ENCODE measurements at places on chromosomes 11 and 22.

GRCh38 chr22:42366806-42367581, 65.2 kb downstream of the NFAM1 start:
- no peak for DNase-seq

GRCh38 chr11:73198677-73199076, 19.4 kb upstream of the P2RY2 start:
- peak; percentile 84 for DNase-seq

- no peak for DNase-seq
These were observed 921 bp downstream of the C1QTNF5 start for GRCh38 chr11:119339589-119340334.

DNA sequence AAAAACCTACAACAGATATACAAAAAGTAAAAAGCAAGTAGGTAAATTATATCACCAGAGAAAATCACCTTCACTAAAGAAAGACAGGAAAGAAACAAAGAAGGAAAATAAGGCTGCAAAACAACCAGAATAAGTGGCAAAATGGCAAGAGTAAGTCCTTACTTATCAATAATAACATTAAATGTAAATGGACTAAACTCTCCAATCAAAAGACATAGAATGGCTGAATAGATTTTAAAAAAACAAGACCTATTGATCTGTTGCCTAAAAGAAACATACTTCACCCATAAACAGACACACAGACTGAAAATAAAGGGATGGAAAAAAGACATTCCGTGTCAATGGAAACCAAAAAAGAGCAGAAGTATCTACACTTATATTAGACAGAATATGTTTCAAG, 695.7 kb upstream of the FAT3 start:
- DNase-seq = no peak

- no peak for DNase-seq
These were observed 1359.3 kb downstream of the LRRC4C start for GRCh38 chr11:40100162-40100553.

GRCh38 chr11:36421546-36422155, 88.4 kb downstream of the TRAF6 start:
- DNase-seq = no peak

- DNase-seq = no peak
These were observed 170.3 kb downstream of the ARHGAP42 start for GRCh38 chr11:100857236-100858005.

DNA sequence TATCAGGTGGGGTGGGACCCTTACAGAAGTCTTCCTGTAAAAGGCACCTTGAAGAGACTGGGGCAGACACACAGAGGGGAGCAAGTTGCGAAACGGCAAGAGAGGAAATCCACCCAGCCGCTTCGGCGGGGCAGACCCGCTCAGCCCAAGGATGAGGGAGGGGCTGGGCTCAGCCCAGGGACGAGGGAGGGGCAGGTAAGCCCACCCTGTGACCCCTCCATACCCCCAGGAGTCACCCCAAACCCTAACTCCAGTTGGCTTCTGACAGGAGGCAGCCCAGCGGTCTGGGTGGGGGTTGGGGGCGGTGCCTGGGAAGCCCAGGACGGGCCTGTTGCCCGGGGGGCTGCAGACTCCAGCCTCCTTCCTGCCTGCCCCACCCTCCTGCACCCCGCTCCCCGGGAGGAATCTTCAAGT, 965 bp downstream of the OSBPL5 start:
- no peak for DNase-seq

DNA sequence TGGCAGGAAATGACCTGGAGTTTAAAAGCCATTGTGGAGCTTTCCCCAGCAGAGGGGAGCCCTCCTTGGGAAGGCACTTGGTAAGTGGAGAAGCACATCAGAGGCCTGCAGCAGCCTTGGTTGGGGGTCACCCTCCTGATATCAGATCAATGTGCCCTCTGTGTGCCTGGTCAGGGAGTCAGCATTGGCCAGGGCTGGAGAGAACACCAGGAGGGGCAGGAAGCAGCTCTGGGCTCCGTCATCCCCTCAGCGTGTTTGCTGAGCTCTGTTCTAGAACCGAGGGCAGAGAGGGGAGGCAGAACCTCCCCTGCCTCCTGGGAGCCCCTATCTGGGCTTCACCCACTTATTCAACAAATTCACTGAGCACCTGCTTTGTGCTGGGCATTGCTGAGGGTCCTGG, 846.0 kb downstream of the TBC1D22A start:
- DNase-seq = no peak

DNA sequence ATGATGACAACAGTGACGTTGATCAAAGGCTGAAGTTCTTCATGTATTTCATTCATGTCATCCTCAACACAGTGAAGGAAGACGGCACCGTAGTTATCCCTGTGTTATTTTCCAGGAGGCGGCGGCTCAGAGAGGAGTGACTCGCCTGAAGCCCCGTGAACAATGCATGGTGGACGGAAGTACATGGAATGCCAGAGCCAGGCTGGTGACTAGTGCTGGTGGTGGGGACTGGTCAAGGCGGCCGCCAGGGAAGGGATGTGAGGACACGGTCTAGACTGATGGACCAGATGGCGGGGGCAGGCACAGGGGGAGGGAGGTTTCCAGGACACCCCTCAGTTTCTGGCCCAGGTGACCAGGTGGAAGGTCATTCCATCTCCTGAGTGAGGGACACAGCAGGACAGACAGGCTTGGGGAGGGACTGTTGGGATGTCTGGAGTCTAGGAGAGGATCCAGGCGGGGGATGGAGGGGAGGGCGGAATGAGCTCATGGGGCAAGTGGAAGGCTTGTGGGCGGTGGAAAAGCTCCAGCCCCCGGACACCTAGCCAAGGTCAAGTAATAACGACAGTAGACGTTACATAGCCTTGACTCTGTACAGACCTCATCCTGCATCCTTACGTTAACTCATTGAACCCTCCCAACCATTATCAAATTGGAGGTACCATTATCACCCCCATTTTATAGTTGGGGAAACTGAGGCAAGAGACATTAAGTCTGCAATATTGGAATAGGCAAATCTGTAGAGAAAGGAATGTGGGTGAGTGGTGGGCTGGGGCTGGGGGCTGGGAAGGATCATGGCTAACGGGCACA, 16.0 kb upstream of the PICK1 start:
- peak; percentile 58 for DNase-seq

DNA sequence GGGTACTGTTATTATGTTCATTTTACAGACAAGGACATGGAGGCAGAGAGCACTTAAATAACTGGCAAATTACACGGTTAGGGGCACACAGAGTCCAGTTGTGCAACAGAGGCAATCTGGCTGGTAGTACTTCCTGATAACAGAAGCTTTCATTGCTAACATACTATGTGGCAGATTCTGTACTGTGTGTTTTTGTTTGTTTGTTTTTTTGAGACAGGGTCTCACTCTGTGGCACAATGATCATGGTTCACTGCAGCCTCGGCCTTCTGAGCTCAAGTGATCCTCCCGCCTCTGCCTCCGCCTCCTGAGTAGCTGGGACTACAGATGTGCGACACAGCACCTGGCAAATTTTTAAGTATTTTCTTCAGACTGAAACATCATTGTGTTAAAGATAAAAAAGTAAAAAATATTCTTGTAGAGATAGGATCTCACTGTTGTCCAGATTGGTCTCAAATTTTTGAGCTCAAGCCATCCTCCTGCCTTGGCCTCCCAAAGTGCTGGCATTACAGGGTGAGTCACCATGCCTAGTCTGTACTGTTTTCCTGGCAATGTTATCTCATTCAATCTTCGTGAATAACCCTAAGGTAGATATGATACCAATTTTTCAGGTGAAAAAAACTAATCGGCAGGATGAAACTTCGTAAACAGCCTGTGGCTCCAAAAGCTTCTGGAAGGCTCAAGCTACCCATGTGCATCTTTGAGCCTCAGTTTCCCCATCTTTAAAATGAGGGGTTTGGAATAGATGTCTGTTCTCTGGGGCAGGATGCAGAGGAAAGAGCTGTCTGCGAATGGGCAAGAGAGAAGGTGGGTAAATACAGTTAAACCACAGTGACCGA, 921 bp upstream of the NUCB2 start:
- DNase-seq = no peak
